ENCODE measurements at places on chromosomes 12 and 14. TPM values are rescaled to one million over a fixed set of nuclear protein-coding genes. Genes with fewer than 3 reads are reported as not detected.

- DNase-seq, result no peak
Measured at GRCh38 chr14:55533960-55534359, 46.0 kb upstream of the KTN1 start.

GRCh38 chr12:85441741-85442140 is 161.7 kb downstream of the ALX1 start:
- no peak for DNase-seq

GRCh38 chr14:73344319-73344718 is 107.0 kb downstream of the PAPLN start:
- no peak for DNase-seq

The INHBC gene
- total RNA-seq, result not detected

GRCh38 chr12:10153271-10154144 is 18.4 kb downstream of the OLR1 start:
- no peak for DNase-seq

DNA sequence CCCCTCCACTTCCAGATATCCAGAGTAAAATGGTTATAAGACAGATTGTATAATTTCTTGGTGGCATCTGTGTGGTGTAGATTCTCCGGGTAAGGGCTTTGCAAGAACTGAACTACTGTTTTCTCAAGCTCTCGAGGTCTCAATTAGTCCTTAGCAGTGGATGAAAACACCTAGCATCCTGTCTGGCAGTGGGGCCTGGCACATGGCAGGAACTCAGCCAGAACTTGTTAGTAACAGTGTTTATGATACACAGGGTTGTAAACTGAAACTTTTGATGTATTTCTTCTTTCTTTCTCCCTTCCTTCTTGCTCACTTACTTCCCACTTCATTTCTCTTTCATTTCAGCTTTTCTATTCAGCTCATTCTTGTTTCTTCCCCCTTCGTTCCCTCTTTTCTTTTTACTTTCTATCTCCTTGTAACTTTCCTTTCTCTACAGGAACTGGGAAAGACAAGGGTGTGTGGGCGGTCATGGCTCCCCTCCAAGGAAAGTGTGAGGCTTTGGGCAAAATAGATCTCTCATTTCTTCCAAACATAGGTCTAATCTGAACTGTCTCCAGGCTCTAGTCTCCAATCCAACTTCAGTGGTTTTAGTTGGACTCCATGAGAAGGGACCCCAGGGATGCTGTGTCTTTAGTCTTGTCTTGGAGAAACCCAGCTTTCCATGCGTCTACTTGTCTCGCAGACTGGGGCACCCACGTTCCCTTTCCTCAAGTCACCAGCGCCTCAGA is 159.7 kb downstream of the PAH start:
- DNase-seq, result no peak

DNA sequence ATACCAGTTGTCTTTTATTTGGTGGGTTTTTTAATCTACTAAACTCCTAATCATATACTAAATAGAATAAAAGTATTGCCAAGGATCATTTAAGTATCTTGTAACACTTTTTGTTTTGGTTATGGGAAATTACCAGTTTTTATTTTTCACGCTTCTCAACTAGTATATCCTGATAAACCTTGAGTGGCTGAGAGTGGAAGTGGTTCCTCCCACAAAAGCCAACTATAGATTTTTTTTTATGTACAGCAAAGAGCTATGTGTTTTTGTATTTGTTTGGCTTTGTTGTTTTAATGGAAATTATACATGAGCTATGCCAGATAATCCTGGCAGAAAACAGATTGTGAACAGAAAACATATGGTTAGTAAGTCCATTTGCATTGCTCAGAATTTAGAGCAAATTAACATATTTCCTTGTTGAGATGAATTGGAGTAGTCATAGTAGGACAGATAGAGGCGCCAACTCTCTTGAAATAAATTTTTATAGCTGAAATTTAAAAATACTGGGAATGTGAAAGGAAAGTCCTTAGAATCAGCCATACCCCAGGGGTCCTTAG is 60.9 kb upstream of the PSMA6 start:
- no peak for DNase-seq

GRCh38 chr14:28780843-28781820 is 14.5 kb downstream of the FOXG1 start:
- no peak for DNase-seq

- no peak for DNase-seq
Measured at GRCh38 chr12:68259318-68259940, 6.0 kb upstream of the IL22 start.
